ENCODE measurements at places on chromosomes 12 and 14. TPM values are rescaled to one million over a fixed set of nuclear protein-coding genes. Genes with fewer than 3 reads are reported as not detected.

DNA sequence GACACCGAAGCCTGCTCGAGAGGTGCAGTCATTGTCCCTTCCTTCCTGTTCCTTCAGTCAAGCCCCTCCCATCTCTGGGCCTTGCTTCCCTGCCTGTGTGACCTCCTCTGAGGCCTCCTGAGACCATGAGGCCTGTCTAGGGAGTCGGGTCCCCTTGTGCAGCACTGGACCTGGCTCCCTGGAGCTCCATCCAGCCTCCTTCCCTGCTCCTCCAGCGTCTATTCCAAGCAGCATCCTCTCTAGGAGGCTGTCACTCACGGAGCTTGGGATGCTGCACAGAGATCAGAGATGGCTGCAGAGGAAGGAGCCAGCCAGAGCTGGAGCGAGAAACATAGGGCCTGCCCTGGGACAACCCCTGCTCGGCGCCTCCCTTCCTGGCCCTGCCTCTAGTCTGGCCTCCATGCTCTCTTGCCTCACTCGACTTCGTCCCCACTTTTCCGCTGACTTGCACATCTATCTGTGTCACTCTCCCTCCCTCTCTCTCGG is 142.7 kb downstream of the BCL11B start:
- DNase-seq = no peak

GRCh38 chr12:28253161-28253641 is 62.9 kb downstream of the CCDC91 start:
- no peak for DNase-seq

GRCh38 chr14:33948869-33949408 is 1.9 kb downstream of the EGLN3 start:
- DNase-seq = no peak

DNA sequence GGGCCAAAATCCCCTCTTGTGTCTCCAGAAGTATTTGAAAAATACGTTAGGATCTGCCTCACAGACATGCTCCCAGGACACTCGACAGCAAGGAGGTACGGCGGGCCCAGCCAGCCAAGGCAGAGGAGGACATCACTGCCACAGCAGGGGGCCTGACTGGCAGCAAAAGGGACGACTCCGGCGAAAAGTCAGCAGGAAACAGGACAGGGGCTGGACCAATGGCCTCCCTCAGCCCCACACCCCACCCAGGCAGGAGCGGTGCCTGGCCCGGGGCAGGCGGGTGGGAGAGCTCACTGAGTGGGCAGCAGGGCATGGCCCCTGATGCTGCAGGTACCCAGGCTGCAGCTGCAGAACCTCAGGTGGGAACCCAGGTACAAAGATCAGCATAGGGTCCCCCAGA is 17.8 kb downstream of the BRF1 start:
- no peak for DNase-seq

DNA sequence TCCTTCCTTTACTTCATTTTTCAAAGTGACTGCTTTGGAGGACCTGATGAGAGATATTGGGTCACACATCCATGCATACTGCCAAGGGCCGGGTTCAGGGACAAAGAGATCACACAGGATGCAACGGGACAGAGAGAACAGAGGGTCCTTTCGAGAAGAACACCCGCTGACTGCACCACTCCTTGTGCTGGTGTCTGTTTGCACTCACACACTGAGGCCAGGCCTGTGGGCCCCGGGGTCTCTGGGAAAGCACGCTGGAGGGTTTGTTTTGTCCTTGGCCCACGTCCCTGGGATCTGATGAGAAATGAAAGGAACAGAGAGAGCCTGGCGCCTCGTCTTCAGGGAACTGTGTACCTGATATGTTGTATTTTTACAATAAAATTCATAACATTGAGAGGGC is 42.2 kb downstream of the PAH start:
- DNase-seq = no peak

- DNase-seq = no peak
Observed at GRCh38 chr12:47819138-47819895, 386 bp downstream of the HDAC7 start.

GRCh38 chr12:89433634-89434033 is 81.3 kb upstream of the DUSP6 start:
- DNase-seq = no peak

GRCh38 chr12:75011120-75011519 is 198.5 kb downstream of the KCNC2 start:
- DNase-seq = peak; percentile 2

GRCh38 chr14:105091517-105092170 is 26.4 kb upstream of the GPR132 start:
- no peak for DNase-seq

- peak; percentile 24 for DNase-seq
Observed at GRCh38 chr14:87231336-87232026, 761.5 kb downstream of the GALC start.

DNA sequence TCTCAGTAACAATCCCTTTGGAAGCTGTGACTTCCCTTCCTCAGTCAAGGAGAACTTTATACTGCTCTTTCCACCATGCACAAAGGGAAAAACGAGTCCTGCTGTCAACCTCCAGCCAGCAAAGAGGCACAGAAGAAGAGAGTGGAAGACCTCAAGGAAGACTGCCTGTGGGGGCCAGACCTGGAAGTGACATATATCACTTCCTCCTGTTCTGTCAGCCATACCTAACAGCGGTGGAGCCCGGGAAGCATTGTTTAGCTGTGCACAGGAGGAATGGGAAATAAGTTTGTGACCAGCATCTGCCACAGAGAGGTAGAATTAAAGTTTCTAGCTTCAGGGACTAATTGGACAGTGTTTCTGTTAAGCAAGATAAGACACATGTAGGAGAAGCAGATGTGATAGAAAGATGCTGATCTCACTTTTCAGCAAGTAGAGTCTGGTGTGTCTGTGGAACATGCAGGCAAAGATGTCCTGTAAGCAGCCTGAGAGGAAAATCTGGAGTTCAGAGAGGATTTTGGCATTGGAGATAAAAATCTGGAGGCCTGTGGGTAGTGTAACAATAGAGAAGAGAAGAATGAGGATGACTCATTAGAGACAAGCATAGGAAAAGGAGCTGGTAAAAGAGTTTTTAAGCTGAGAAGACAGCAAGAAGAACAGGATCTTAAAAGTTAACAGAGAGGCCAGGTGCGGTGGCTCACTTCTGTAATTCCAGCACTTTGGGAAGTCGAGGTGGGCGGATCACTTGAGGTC is 141.6 kb upstream of the CPSF6 start:
- DNase-seq = peak; percentile 28

DNA sequence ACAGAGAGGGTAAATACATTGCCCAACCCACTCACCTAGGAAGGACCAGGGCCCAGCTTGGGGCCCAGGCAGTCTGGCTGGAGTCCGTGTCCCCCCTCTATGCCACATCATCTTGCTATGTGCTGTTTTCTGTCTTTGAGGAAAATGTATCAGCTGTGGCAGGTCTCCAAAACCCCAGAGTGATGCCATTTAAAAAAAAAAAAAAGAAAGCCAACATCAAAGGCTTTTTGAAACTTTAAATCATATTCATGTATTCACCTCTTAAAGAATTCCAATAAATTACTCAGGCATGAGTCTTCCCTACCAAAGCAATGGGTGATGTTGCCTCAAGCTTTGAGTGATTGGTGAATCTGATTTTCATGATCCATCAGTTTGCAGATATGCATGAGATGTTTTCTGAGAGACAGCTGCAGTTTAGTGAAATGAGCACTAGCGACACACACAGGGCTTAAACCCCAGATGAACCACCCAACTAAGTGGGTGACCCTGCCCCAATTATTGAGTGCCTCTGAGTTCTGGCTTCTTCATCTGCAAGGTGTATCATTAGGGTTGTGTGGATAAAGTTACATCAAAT is 6.1 kb downstream of the KRT81 start:
- DNase-seq = no peak

DNA sequence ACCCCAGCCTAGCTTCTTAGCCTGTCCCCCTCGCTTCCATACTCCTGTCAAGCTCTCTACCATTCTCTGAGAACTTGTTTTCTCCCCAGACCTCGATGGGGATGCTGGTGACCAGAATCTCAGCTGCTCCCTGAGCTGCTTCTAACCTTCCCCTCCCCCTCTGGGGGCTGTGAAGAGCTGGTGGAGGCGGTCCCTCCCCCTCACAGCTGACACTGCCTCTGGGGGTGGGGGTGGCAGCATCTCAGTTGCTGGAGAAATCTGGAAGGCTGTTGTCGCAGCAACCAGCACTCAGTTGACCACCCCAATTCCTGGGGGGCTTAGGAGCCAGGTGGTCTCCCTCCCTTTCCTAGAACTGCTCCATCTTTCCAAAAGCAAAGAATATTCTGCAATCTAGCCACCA is 4.7 kb downstream of the PPP1R1A start:
- DNase-seq = no peak

GRCh38 chr12:40762072-40762471 is 69.8 kb downstream of the CNTN1 start:
- no peak for DNase-seq

DNA sequence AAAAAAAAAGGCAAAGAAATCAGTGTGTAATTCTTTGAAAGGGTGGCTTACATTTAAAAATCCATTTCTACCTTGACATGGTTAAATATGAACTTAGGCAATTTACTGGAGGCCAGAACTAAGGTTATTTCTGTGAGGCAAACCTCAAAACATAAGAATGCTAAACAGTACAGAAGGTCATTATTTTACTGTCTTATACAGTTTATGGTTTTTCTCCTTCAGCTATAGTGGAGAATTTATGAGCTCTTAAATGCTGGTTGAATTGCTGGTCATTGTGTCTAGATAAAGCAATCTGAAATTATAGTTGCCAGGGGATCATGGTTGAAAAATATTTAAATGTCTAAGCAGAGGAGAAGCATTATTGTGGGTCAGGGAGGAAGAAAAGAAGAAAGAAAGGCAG is 70.5 kb downstream of the TRIM9 start:
- no peak for DNase-seq

DNA sequence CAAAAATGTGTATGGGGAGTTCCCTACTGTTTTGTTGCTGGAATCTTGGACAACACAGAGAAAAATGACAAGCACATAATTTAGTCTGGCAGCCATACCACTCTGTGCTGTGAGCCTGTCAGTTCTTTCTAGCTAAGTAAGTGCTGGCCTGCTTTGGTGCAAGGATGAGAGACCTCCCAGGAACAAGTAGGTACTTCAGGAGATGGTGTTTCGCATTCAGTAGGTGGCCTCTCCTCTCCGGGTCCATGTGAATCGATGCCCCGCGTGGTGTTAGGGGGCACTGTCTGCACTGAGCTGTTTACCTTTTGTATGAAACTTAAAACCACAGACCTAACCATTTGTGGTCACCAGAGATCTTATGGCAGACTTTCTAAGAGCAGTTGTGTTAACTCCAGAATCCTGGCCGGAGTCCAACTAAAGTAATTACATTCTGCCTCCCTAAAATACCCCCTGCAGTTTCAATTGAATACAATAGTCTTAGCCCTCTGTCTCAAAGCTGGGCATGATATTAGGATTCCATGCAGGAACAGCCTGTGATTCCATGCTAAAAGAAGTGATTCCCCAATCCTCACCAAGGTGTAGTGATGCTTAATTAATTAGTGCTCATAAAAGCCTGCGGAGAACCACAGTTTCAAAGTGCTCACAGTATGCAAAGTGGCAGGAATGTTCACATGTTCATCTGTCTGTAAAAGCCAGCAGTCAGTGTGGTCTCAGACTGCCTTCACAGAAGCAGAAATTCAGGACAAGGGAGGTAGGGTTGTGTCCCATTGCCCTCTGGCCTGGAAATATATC is 64.2 kb downstream of the LLPH start:
- DNase-seq = peak; percentile 99

GRCh38 chr14:54117396-54117795 is 160.8 kb upstream of the BMP4 start:
- no peak for DNase-seq

- no peak for DNase-seq
Observed at GRCh38 chr12:130791629-130792028, 47.4 kb downstream of the STX2 start.

DNA sequence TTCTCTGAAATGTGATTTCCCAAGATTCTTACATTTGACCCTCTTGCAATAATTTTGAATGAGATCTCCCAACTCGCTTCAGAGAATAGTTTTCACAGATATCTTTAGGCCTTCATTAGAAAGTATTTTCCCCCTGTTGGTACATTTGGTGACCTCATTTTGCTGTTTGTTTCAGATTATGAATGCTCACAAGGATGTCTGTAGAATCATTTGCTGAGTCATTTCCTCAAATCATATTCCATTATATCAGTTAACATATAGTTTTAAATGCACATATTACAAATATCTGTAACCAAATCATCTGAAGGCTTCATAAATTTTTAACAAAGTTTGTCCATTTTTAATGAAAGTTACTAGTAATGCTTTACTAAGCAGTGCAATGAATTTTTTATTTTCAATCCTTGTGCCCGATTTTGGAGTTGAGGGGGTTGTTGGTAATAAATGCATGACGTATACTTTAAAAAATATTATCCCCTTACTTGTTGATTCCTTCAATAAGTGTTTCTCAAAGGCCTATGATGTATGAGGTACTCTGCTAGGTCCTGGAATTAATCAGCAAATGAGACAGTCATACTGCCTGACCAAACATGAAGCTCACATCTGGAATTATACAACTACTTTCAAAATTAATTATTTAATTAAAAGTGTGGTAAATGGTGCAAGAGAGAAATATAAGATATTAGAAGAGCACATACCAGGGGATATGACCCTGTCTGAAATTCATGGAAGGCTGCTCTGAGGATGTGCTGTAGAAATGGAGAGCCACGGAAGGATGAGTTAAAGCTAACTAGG is 126.9 kb upstream of the RAP1B start:
- DNase-seq = peak; percentile 14

DNA sequence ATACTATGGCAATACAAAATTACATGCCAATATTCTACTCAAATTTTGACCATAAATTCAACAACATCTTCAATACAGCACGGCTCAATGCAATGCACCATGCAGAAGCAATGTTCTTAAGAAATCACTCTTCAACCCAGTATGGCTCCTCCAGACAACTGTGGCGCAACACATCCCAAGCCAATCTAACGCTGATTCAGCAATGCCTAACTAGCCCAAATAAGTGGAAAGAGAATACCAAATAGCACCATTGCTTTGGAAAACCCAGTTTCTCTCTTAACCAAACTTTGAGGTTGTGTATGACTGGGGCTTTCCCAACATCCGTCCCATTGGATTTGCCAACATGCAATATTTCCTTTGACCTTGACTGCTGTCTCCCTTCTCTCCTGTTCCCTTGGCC is 211.1 kb upstream of the TBX3 start:
- DNase-seq = no peak

Gene CLEC4C
- total RNA-seq = not detected

Gene GOLT1B
- total RNA-seq = 26.6 TPM

Gene IL31
- total RNA-seq = not detected

Gene KRT77
- not detected for total RNA-seq

Gene OASL
- total RNA-seq = 0.70 TPM

Gene C3AR1
- 3.5 TPM for total RNA-seq

Gene ELK3
- total RNA-seq = 62.1 TPM

All from A673 (cell line).